ENCODE measurements at places on chromosomes 3 and 15.
A peak's percentile ranks its signal among the peaks of the same experiment; 100 is the strongest.

GRCh38 chr3:30428251-30428650 is 178.2 kb upstream of the TGFBR2 start:
- no peak for DNase-seq

DNA sequence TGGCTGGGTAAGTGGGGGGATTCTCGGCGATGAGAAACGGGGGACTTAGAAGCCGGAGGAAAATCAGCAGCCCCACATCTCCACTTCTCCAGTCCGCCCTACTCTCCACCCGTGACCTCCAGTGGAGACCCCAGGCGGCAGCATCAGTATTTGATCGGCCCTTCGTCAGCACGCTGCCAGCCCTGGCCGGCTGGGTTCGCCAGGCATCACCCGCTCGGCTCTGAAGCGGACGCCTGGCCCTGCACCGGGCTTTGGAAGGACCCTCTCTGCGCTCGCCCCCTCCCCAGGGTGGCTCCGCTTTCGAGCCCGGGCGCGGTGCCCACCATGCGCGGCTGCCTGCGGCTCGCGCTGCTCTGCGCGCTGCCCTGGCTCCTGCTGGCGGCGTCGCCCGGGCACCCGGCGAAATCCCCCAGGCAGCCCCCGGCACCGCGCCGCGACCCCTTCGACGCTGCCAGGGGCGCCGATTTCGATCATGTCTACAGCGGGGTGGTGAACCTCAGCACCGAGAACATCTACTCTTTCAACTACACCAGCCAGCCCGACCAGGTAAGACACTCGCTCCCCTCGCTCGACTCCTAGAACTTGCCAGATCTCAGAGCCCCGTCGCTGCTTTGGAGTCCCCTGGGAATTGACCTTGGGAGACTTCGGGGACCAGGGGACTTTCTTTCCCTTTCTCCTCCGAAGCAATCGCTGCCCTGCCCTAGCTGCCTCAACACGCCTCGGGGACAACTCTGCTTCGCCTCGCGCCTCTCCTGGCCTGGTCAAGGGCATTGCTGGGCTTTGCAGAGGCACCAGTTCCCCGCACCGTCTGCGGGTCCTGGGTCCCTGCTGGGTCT is 561 bp downstream of the SIDT1 start:
- DNase-seq, result peak; percentile 50

GRCh38 chr3:127206154-127206553 is 13.2 kb downstream of the PRR23E start:
- no peak for DNase-seq

DNA sequence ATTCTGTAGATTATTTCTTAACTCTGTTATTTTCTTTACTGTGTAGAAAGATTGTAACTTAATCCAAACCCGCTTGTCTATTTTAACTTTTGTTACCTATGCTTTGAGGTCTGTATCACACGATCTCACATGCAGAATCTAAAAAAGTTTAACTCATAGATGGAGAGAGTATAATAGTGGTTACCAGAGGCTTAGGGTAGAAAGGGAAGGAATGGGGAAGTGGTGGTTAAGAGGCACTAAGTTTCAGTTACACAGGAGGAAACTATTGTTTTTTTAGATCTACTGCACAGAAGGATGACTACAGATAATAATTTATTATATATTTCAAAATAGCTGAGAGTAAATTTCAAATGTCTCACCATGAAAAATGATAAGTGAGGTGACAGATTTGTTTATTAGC is 515.2 kb downstream of the RSL24D1 start:
- no peak for DNase-seq

- no peak for DNase-seq
Measured at GRCh38 chr3:142930463-142930862, 33.0 kb downstream of the PAQR9 start.

DNA sequence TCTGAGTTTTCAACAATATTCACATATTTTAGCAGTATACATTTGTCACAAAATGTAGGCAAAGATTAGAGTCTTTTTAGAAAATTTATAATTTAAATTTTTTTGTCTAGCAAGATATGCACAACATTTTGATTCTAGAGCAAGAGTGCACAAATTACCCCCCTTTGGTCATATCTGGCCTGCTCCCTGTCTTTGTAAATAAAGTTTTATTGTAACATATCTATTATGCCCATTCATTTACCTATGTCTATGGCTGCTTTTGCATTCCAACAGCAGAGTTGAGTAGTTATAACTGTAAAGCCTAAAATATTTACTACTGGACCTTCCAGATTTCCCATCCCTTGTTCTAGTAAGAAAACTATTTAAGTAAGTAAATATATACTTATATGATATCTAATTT is 430.7 kb downstream of the EDEM1 start:
- no peak for DNase-seq

DNA sequence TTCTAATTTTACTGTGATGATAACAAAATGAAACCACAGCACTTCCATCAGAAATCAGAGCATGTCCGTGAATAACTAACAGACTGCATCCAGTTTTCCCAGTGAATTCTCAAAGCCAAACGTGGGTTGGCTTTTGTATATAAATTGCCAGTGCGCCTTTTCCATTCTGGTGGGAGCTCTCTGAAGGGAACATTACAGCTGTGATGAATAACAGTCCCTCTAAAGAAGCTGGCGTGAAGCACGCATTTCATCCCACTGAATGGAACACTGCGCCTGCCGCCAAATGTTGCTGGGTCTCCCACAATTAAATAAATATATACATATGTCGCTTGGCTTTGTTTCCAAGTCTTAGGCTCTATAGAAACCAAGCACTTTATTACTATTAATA is 113.0 kb upstream of the PFN2 start:
- DNase-seq, result no peak

GRCh38 chr3:103083848-103084631 is 649.2 kb downstream of the ZPLD1 start:
- DNase-seq, result no peak

DNA sequence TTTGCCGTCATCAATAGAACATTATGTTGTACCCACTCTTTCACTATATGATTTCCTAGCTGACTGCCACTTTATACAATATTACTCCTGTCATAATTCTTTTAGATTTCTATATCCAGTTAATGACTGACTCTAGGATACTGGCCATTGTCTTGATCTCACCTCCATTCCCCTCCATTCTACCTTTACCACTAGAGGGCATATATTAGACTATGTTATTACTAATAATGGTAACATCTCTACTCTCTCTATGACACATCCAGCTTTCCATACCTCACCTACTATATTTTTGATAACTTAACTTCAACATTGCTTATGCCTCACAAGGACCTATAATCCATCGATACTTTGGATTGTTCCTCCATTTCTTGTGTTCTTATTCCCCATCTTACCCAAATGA is 31.4 kb upstream of the POU1F1 start:
- no peak for DNase-seq

DNA sequence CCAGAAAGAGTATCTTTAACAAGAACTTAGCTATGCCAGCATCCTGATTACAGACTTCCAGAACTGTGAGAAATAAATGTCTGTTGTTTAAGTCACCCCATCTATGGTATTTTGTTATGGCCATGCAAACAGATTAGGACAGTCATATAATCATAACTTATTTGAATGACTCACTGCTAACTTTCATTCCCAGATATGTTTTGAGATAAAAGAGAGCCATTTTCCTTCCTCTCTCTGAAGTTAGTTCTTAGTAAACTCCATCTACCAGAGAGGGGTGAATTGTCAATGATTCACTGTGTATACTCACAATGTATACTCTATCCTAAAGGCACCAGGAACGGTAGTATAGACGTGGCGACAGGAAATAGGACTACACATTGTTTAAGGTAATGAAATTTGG is 179.4 kb upstream of the DPH6 start:
- DNase-seq, result no peak

DNA sequence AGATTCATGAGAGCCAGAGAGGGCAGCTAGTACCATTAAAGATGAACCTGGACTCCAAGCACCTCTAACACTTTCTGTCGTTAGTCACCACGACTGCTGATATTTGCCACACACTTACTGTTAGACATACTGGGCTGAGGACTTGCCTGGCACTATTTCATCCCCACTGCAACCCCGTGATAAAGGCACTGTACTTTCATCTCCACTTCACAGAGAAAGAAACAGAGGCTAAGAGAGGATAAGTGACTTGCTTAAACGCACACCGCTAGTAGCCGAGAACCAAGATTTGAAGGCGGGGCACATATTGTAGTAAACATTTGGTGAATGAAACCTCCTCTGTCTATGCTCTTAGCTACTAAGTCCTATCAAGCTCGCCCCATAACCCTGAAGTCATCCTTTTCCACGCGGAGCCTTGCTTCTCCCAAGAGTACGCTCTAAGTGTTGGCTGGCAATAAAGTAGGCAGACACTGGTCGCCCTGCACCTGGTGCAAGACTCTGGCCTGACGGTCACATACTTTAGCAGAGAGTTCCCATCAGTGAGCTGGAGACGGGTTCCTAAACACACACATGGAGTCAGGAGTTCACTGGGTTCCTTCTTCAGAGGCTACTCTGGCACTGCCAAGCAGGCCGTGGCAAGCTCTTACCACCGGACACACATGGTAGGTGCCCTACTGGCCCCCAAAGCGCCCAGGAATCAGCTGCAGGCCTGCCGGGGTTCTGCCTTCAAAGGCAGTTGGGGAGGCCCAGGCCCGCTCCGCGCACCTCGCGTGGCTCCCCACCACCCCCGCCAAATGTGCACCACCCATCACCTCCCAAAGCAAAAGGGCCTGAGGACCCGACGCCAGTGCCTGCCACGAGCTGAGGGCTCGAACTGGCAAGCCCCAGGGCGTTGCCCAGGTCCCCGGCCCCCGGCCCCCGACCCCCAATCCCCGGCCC is 951 bp downstream of the POMGNT2 start:
- peak; percentile 35 for DNase-seq

GRCh38 chr3:107384907-107385306 is 7.7 kb downstream of the CCDC54 start:
- DNase-seq, result no peak

GRCh38 chr3:133983126-133983525 is 46.6 kb downstream of the SLCO2A1 start:
- no peak for DNase-seq

- no peak for DNase-seq
Measured at GRCh38 chr15:38401701-38402100, 52.2 kb upstream of the FAM98B start.

- no peak for DNase-seq
Measured at GRCh38 chr15:60541481-60542299, 62.7 kb upstream of the ICE2 start.

- no peak for DNase-seq
Measured at GRCh38 chr15:77830051-77830468, 197.3 kb upstream of the LINGO1 start.

- no peak for DNase-seq
Measured at GRCh38 chr3:184453296-184453695, 73.4 kb downstream of the CHRD start.

- peak; percentile 49 for DNase-seq
Measured at GRCh38 chr15:78061963-78062427, 15.5 kb downstream of the TBC1D2B start.

DNA sequence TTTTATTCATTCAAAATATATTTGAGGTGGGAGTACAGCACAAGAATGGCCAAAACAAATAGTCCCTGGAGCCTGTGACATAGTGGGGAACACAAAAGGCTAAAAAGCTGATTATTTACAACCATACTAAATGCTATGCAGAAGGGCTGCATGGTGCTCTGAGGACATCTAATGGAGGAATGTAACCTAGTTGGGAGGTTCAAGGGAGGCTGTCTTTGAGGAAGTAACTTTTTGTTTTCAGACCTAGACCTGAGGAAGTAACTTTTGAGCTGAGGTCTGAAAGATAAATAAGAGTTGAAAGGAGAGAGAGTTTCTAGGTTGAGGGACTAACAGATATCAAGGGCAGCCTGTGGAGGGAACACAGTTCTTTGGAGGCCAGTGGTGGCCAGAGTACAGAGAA is 34.8 kb upstream of the RASA2 start:
- DNase-seq, result no peak

DNA sequence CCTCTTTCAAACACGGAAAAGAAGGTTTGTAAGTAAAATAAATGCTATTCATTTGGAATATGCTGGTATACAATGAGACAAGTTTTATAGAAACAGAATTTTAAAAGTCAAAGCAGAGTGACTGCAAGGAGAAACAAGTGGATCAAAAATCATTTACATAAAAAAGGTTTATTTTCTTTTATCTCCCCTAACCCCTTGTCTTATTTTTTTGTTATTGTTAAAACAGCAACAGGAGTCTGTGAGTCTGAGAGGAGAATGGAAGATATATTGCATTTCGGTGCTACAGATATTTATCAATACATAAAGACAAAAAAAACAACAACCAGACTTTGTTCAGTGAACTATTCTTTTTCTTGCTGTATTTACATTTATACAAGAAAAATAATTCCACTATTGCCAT is 1116.4 kb downstream of the OTOL1 start:
- no peak for DNase-seq

DNA sequence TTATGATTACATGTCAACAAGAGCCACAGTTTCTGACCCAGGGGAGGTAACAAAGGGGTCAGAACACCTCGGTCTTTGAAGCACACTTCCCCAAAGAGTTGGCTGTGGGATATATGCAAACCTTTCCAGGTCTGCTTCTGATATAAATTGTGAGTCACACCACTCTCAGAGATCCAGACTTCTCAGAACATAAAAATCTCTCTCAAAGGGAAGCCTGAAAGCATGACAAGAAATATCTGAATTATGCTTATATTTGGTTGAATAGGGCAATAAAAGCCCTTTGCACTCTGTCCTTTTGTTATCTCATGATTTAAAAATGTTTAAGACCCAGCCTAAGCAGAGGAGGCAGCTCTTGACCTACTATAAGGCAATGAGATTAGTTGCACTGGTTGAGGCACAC is 56.8 kb downstream of the MYH15 start:
- no peak for DNase-seq

- no peak for DNase-seq
Measured at GRCh38 chr15:51505251-51505650, 117.3 kb downstream of the DMXL2 start.

Data from stimulated activated CD4-positive, alpha-beta T cell treated with anti-CD3 and anti-CD28 coated beads, Interleukin-4, amount 100 ng/mL, for 1 hour (primary cell).